NCI-H69 (cell line): ENCODE measurements at places on chromosomes 4 and X.

DNA sequence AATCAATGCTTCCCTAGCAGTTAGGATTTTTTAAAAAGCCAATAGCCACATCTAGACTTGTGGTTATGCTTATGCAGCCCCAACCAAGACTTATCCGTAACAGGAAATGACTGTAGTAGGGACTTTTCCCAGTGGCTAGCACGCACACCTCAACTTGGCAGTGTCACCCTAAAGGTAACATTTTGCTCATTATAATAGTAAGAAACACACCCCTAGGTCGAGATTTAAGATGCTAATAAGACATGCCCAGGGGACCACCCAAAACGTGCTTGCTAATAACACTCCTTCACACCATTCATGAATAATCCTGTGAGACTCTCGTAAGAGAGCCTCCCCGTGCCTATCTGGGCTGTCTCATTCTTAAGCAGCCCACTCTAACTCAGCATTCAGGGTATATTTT lies 195.3 kb downstream of the CHIC1 start:
- DNase-seq: no peak

DNA sequence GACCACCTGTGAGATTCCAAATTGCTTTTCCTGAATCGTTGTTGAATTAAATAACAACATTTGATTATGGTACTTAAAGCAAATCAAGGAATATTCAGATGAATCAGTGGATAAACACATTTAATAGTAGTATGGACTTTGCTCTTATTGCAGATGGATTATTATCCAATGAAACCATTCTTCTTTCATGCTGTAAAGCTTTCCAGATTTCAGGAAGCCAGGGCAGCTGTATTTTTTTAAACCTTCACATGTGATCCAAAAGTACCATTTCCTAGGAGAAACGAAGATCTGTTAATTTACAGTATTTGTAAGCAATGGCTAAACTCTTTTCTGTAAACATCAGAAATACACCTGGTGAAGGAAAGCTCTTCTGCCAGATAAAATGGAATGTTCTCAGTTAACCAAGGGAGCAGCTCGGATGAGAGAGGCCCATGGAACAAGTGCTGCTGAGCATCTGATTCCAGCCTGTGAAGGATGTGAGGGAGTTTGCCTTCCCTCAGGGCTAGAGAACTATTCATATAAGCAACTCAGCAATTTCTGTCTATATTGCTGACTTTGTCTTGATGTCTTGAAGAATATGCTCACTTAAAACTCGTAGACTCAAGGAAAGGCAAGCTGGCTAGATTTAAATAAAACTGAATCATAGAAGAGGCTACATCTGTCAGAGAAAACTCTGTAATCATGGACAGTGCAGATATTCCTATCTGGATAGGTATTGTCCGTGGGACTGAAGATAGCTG lies 94.4 kb upstream of the LIMCH1 start:
- no peak for DNase-seq

DNA sequence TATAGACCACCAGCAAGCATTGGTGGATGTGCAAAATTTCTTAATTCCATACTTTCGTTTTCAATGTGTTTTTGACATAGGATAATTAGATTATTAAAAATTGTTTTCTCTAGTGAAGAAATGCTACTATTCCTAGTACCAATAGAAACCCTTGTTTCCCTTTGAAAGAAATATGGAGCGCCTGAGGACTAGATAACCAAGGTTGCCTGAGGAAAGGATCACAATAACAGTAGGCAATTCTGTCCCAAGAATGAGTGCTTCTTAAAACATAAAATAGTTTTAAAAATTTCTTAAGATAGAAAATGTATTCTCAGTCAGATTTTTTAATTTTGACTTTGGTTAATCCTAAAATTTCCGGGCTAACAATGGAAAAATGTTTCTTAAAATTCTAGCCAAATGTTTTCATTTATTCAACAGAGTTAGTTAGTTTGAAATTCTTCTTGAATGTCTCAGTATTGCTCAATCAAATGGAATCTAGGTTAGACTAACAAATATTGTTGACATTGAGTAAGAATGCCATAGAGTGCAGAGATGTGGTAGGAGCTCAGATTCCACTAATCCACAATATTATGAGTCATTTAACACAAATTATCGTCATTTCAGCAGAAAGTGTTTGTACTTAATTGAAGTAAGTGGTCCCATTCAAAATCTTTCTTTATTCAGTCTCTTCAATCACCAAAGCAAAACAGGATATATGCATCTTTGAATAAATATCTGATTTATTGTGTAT lies 666.0 kb downstream of the GRID2 start:
- peak; percentile 51 for DNase-seq

DNA sequence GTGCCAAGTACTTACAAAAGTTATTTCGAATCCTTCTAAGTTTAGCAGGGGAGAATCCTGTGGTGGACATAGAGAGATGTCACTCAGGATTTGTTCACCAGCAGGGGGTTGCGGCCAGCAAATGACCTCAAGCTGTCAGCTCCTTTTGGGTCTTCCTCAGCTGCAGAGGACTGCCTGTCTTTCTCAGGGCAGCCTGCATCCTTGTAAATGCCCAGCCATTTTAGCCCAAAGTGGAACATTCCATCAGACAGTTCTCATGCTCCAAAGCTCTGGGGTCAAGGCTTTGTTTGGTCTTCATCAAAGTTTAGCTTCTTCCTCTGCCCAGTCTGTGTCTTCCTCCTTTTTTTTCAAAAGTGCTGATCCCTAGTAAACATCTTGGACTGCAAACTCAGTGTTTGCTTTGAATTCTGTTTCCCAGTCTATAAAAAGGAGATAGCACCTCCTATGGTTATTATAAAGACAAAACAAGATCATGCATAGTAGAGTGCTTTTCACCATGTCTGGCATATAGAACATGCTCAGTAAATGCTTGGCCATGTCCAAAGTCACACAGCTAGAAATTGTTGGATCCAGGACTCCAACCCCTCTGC lies 156.4 kb upstream of the GATB start:
- no peak for DNase-seq

DNA sequence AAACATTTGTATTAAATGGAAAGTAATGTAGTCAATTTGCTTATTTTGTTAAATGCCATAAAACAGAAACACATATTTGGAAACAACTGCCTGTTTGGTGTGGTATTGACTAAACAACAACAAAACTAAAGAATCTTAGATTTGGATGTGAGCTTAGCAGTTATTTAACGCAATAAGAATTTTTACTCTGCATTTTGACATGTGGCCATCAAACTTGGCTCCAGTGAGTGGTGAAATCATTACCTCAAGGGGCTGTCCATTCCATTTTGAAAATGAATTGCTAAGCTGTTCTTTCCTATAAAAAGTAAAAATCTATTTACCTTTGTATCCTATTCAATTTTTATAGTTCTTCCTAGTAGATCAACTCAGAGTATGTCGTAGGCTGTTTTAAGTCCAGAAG lies 84.2 kb downstream of the DKK2 start:
- DNase-seq: no peak

DNA sequence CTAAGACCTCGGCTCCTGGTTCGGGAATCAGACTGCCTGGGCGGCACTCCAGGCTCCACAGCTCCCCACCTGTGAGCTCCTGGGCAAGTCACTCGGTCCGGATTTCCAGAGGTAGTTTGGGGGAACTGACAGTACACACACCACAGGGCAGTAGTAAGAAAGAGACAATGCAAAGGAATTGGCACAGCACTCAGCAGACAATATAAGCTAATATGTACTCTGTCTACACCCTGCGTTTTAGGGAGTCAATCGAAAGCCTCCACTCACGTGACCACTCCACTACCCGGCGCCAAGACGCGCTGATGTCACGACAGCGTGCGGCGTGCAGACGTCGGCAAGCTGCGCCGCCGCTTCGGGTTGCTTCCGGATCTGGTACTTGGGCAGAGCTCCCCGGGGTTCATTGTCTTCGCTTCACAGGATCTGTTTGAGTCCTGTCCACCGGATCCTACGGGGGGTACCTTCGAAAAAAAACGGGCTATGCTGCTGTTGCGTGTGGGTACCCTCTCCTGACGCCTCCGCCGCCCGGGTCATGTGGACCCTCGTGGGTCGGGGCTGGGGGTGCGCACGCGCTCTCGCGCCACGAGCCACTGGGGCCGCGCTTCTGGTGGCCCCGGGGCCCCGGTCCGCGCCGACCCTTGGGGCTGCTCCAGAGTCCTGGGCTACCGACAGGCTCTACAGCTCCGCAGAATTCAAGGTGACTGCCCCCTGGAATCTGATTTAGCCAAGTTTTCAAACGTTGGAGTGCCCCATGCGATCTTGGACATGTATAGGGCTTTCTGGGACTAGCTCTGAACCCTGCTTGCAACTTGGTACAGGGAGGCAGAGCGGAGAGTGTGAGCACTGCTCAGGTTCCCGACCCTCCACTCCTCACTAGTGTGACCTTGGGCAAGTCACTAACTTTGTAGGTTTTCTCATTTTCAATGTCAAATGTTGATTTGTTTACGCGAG lies at the start of gene GUF1:
Gene GUF1, plus strand, starts transcription at position 327 of the 948 bp plus-strand sequence. Its CDS starts 203 bp downstream, at position 530.
- DNase-seq: peak; percentile 92

DNA sequence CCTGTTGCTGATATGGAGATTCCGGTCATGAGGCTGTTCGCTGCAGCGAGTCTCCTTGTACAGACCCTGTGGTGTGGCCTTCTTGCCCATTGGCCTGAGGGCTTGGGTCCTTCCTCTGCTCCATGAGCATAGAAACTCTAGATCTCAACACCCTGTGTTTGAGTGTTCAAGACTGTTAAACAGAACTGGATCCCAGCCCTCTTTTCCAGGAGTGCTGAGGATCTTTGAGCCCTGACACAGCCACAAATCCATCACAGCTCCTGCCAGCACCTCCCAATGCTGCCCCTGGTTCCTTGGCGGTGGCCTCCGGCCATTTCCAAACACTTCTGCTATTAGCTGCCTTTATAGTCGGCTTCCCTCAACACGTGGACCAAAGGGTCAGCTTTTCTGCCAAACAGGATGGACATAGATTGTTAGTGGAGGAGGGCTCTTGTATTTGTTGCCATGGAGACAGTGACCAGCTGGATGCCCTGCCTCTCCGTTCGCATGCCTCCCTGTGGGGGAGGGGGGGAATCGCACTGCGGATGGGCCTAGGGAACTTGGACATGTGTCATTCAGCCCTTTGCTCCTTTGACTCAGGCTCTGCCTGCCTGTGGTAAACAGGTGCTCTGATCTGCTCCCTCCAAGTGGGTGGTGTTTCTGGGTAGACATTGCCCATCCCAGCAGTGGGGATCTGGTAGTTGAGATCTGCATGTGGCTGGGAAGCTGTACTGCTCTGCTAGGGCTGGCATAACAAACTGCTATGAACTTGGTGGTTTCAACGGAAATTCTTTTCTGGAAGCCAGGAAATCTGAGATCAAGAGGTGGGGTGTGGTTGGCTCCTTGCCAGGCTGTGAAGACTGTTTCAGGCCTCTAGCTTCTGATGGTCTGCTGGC lies 6.9 kb upstream of the WDR1 start:
- DNase-seq: no peak

GRCh38 chr4:64068096-64068495 lies 341.2 kb downstream of the TECRL start:
- DNase-seq: no peak

DNA sequence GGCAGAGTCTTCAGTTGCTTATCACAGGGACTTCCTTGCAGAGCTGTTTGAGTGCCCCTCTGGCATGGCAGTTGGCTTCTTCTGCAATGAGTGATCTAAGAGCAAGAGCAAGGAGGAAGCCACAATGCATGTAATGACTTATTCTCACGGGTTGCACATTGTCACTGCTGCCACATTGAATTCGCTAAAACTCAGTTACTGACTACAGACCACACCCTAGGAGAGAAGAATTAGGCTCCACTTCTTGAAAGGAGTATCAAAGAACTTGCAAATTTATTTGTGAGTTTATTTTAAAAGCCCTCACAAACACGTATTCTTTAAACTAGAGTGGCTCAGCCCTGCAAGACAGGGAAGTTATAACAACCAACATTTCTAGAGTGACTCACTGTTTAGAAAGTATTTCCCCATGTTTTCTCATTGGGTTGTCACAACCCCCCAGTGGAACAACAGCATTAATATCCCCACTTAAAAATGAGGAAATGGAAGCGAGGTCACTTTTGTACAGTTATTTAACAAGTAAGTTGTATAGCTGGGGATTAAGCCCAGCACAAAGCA lies 32.4 kb upstream of the RBPJ start:
- DNase-seq: no peak

DNA sequence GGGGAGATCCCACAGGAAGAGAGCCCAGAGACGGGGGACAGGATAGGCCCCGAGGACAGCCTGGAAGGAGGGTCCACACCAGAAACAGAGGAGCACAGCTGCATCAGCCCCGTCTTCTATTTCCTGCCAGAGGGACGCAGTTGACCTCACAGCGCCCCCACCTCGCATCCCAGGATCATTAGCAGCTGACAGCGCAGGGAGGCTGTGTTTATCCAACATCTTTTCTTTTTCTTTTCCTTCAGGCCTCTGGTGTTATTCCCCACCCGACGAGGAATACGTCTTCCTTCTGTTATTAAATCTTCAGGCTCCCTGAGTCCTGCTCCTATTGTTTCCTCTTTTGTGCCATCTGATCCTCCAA lies 75.4 kb downstream of the DCHS2 start:
- DNase-seq: peak; percentile 35

GRCh38 chr4:156103311-156103710 lies 149.6 kb upstream of the CTSO start:
- DNase-seq: no peak

- DNase-seq: no peak
Observed at GRCh38 chr4:82975792-82976191, 34.8 kb downstream of the LIN54 start.

- DNase-seq: no peak
Observed at GRCh38 chrX:29724316-29724715, 491.0 kb upstream of the MAGEB2 start.

DNA sequence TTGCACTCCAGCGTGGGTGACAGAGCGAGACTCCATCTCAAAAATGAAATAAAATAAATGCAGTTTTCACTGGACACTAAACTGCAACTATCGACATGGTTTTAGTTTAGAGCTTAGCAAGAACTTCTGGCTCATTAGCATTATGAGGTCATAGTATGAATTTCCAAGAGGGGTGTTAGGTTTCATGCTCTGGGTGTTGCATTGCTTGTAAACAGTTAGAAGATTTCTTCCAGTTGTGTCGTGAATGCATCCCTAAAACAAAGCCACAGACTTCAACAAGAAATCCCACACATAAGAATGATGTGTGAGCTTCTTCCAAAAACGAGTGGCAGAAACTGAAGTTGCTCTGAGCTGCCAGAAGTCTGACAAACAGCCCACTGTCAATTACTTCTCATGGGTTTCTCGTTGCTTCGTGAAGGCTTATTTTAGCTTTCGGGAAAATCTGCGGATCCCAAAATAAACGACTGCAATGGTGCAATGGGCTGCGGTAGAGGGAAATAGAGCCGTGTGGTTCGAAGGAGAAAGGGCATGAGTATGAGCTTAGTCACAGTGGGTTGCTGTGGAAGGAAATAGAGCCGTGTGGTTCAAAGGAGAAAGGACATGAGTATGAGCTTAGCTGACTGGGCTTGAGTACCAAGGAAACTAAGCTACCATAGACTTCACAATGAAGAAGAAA lies 354.9 kb downstream of the DHRSX start:
- DNase-seq: no peak

GRCh38 chr4:96354036-96354712 lies 514.3 kb downstream of the PDHA2 start:
- DNase-seq: peak; percentile 1

GRCh38 chr4:146063143-146063542 lies 112.4 kb upstream of the LSM6 start:
- no peak for DNase-seq

GRCh38 chr4:31237233-31237632 lies 517.1 kb downstream of the PCDH7 start:
- DNase-seq: no peak
